ENCODE measurements at places on chromosomes 2 and 18. TPM values are rescaled to one million over a fixed set of nuclear protein-coding genes. Genes with fewer than 3 reads are reported as not detected.

Gene CMPK2
- 11.8 TPM for total RNA-seq

DNA sequence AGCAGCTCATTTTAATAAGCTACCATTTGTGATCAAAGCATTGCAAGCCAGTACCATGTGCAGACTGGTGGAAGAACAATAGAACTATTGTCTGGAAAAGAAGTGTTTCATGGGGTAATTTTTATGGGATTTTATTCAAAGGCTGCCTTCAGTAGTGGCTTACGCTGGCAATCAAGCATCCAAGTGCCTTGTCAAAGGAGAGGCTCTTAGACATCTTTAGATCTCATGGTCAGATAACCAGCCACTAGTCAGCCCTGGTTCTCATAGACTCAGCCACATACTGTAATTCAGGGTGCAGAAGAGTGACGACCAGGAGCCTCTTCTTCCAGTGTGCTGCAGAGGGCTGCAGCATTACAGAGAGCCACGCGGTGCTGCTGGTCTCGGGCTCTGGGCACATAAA, 98.5 kb upstream of the NOSTRIN start:
- DNase-seq = no peak

Gene PAX8
- 2.0 TPM for total RNA-seq

DNA sequence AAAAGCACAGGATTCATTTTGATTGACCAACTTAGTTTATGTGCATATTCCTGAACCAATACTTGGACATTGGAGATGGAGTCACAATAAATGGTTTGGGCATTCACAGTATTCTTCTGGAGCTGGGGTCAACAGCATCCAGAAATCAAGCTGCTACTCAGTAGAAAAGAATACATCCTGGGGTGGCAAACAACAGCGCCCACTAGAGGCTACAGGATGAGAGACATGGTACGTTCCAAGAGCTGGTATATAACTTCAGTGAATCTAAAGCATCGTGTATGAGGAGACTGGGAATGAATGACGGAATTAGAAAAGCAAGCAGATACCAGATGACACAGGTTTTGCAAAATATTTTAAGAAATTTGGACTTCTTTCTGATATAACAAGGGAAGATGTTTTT, 142.9 kb upstream of the FIGN start:
- no peak for DNase-seq

DNA sequence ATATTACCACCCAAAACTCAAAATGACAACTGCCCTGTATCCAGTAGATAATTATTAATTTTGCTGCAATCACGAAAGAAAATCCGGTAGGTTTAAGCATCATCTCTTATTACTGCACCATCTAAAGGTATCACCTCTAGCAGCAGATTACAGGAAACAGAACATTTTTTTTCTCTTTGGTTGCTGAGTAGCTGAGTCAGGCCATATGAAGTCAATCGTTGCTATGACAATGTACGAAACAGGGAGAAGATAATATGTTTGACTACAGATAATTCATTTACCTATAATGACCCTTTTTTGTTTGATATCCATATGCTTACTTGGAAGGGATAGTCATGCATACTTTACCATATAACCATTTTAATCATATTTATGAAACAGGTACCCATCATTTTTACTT, 831.6 kb upstream of the CHAC2 start:
- DNase-seq = no peak
